Activated T-cell treated with anti-CD3 and anti-CD28 coated beads for 4 hours (primary cell): ENCODE measurements at places on chromosomes 5 and 9.

DNA sequence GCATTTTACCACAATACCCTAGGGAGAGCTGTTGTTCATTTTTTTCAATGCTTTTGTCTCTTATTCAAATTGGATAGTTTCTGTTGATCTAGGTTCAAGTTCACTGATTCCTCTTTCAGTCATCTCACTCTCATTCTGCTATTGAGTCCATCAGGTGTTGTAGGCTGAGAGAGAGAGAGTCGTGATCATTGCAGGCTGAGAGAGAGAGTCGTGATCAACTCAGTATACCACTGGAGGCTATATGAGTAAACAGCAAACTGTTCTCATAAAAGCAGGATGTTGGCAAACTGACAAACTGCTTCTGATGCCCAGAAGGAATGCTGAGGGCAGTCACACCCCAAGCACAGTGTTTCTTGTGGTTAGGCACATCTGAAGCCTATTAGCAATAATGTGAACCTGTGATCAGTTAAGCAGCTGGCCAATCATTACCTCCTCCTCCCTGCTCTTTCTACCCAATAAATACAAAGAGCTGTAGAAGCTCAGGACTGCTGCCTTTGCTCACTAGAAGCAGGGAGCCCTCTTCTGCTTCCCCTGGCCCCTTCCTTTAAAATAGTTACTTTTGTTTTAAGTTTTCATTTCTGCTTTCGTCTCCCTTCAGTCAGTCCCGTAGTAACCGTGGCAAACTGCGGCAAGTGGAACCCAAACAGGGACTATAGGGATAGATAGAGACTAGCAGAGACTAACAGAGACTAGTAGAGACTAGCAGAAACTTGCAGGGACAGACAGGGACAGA is 476.1 kb upstream of the ACO1 start:
- DNase-seq, result no peak

DNA sequence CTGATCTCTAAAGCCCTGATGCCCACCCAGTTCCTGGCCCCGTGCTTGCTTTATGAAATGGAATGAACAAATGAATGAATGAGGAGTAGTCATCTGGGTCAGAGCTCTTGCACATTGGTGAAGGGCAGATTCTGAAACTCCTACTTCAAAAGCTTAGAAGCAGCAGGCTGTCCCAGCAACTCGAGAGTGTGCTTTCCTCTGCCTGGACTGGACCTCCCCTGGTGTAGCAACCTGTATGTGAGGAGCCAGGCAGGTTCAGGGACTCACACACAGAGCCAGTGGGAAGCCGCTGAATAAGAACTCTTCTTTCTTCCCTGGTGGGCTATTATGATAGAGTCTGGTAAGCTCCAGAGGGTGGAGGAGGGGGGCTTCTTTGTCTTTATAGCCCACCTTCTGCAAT is 396.4 kb downstream of the CDK5RAP2 start:
- DNase-seq, result no peak

DNA sequence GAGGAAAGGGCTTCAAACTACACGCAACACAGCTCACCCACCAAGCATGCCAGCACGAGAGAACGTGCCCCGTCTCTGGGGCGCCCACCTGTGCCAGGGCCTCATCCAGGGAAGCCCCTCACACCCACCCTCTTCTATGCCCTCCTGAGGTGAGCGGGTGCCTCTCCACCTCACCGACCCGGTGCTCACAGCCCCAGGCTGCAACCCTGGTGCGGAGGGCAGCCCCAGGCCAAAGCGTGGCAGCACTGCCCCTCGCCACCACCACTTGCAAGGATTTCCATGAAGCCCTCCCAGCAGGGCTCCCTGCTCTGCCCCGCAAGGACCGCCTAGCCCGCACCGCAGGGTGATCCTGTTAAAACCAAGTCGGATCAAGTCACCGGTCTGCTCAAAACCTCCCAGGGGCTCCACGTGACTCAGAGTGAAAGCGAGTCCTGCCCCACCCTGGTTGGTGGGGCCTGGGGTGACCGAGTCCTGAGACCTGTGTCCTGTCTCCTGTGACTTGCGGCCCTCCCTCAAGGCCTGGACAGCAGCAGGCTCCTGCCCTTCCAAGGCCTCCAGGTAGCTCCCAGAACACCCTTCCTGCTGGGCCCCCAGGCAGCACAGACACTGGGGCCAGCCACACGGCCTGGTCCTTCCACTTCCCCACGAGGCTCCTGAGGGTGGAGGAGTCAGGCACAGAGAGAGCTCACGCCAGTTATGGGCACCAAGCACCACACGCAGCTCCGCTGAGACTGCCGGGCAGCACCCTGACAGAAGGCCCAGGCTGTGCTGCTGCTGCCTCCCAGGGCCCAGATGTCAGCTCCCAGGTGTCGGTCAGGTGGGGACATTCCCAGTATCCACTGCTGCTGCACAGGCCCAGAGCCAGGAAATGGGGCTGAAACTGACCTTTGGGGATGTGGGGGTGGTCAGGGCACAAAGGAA is 12.7 kb downstream of the BRD3 start:
- no peak for DNase-seq

- no peak for DNase-seq
Observed at GRCh38 chr5:141608557-141608956, 10.2 kb downstream of the DIAPH1 start.

DNA sequence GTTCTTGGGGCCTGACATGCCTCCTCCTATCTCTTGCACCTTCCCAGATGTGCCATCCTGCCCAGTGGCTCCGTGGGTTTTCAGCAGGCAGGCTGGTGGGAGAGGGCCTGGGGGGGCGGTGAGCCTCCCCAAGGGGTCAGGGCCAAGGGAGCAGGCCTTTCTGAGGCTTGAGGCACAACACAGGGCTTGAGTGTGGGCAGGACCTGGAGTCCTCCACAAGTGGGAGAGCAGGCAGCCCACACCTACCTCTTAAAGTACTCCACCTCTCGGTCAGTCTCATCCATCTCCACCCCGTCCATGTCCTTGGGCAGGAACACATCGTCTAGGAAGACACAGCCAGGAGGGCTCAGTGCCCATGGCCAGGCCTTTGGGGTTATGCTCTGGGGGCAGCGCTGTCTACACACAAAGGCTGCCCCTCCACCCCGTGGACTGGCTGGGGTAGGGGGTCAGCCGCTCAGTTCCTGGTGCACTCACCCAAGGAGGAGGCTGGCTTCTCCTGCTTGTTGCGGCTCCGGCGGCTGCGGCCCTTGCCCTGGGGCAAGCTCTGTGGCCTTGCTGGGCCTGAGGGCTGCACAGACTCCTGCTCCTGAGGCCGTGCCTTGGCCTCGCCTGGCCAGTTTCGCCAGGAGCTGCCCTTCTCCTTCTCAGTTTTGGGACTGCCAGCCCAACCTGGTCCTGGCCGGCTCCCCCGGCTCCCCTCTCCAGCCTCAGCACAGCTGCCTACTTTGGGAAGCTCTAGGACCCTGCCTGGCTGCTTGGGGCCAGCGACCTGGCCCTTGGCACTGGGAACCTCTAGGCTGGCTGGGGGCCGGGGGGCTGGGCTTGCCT is 7.2 kb upstream of the DDX41 start:
- no peak for DNase-seq

DNA sequence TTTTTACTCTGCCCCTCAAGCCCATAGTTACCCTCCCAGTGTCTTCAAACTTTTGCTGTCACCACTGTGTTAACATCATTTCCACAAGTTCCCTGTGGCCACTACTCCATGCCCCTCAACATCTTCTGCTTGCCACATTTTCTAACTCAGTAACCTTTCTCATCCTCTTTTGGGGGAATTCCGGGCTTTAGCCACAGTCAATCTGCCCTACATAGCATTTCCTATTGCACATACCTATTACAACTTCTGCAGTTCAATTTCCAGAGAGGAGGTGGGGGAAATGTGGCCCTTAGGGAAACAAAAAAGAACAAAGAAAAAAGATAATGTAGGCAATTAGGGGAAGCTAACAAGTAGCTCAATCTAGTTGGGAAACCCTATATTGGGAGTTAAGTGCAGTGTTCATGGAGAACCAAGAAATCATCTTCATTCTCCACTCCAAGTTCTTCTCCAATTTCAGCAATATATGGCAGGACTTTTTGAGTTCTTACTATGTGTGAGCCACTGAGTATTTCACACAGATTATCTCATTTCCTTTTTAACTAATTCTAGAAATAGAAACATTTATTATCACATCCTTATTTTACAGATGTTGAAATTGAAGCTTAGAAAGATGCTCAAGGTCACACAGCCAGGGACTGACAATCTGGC is 40.2 kb upstream of the LPAR1 start:
- no peak for DNase-seq

DNA sequence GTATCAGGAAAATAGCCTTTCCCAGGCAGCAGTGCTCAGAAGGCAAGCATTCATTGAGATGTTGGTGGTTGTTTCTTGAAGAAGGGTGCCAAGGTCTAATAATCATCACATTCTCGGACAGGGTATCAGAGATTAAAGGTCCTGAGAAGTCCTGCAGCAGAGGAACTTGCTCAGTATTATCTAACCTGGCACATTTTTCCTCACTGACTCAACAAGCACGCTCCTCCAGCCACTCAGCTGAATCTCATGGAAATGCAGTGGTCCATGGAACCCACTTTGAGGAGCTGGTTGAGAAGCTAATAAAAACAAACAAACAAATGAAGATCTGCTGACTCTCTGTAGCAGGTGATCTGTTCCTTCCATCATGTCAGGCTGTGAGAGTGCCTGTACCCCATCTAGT is 35.3 kb upstream of the ICE1 start:
- DNase-seq, result no peak

DNA sequence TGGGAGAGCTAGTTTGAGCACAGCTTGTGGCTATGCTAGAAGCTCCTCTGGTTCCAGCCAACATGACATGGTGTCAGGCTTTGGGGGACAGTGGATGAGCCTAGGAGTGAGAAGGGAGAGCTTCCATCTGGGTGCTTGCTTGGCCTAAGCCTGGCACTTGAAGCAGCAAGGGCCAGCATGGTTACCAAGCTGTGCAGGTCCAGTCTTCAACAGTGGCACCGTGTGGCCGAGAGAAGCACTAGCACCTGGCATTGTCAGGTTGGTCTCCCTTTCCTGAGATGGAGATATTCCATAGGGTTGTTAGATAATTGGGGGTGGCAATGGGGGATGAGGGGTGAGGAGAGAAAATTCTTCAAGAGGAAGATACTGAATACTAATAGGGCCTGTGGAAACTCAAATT is 261.9 kb downstream of the PBX3 start:
- DNase-seq, result no peak

DNA sequence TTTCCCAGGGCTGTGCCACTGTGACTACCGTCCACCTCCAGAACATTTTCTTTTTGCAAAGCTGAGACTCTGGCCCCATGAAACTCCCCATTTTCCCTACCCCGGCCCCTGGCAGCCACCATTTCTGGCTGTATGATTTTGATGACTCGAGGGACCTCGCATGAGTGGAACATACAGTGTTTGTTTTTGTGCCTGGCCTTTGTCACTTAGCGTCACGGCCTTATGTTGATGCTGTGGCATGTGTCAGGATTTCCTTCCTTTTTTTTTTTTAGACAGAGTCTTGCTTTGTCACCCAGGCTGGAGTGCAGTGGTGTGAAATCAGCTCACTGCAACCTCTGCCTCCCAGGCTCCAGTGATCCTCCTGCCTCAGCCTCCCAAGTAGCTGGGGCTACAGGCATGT is 42.7 kb downstream of the ASS1 start:
- no peak for DNase-seq

- DNase-seq, result no peak
Observed at GRCh38 chr5:136001466-136001981, 27.3 kb upstream of the TGFBI start.

- DNase-seq, result no peak
Observed at GRCh38 chr5:123471385-123471784, 40.6 kb upstream of the CSNK1G3 start.

- no peak for DNase-seq
Observed at GRCh38 chr5:95029569-95030366, 255.1 kb downstream of the MCTP1 start.

DNA sequence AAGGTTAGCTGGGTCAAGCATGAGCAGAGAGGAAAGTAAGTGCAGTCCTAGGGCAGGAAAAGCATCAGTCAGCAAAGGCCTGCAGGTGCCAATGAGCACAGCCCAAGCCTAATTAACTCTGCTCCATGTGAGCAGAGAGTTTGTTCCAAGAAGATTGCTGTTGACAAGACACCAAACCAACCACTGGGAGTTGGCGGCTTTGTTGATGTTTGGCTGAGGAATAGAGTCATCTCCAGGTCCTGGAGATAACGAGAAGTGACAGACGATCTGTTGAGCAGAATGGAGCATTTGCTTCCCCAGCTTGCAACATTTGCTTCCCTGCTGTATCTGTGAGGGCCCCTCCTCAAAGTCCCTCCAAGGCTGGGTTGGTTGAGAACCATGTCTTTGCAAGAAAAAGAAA is 68.2 kb downstream of the FAM114A2 start:
- DNase-seq, result no peak

- no peak for DNase-seq
Observed at GRCh38 chr5:121702682-121703081, 149.0 kb upstream of the FTMT start.

- no peak for DNase-seq
Observed at GRCh38 chr9:14308853-14309145, 5.1 kb downstream of the NFIB start.

DNA sequence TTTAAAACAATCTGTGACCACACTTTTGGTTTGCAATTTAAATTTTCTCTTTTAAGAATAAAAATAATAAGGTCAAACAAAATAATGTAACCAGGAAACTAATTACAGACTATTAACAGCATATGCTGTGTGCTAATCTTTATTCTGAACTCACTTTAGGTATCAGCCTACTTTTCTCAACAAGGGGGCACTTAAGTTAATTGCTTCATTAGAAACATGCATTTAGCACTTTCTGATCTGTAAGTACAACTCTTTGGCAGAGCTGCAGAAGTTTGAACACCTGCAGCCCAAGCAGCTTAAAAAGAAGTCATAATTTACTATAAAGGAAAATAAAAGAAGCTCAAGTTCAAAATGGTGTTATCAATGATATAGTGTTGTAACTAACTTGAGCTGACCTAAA is 21.7 kb downstream of the XRCC4 start:
- DNase-seq, result no peak
